ENCODE measurements at places on chromosomes 6 and 20. TPM values are rescaled to one million over a fixed set of nuclear protein-coding genes. Genes with fewer than 3 reads are reported as not detected.

The TNFAIP3 gene
- total RNA-seq, result 250 TPM

The BTN1A1 gene
- not detected for total RNA-seq

The PDYN gene
- not detected for total RNA-seq

The GSTA3 gene
- total RNA-seq, result not detected

Data from activated T-helper 1 cell treated with anti-CD3 and anti-CD28 coated beads, Interleukin-12 subunit alpha, Interleukin-12 subunit beta, Interleukin-2, Interleukin-4 antibody, amounts not matched to agents 30 ng/mL and 10 ng/mL and 1 ng/mL, durations not matched to agents 14 hours and 24 hours and 36 hours (primary cell).